ENCODE measurements at places on chromosomes 1 and 21. TPM values are rescaled to one million over a fixed set of nuclear protein-coding genes. Genes with fewer than 3 reads are reported as not detected.

GRCh38 chr1:201501812-201502510 is 5.0 kb downstream of the CSRP1 start:
- no peak for DNase-seq

DNA sequence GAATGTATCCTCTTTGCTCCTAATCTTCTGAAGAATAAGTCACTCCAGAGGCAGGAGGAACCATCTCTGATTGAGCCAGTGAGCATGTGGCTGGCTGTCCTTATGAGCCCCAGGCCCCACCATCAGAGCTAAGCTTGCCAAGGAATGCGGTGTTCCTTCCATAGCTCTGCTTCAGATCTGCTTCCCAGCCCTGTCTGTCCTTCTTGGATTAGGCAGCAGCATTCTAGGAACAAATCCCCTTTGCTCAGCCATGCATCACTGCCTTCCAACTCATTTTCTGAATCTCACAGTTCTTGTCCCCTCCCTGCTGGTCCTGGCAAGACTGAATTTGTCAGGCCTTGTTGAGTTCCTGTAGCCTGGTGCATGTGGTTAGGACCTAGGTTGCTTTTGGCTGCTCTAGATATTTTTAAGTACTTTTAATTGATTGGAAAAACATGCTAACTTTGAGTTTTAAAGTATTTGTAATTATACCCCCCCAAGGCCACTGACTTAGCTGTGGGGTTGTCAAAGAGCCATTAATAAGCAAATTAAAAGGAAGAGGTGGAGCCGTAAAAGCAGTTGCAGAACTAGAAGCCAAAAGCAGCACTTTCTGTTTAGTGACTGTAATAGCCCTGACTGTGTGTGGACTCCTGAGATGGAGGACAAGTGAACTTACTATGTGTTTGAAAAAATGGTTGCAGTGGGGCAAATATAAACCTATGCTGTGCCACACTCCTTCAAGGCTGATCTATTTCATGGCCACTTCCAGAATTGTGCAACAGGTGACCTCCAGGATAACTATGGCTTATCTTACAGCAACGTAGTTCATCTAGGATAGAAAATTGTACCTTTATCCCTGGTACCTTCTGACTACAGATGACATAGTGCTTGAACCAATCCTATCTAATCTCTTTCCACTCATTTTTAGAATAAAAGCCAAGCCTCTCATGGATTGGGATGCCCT is 61.3 kb upstream of the BACH1 start:
- DNase-seq = no peak

DNA sequence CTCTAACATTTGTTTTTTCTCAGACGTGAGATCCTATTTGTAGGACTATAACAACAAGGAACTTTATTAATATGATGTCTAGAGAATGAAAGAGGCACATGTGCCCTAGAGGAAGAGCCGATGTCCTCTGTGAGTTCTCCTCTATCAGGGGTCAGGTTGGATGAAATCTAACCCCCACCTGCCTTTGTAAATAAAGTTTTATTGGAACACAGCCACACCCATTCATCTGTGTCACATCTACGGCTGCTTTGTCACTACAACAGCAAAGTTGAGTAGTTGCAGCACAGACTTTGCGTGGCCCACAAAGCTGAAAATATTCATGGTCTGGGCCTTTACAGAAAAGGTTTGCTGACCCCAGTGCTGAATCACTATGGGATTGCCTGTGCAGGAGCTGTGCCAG is 571 bp upstream of the CAPN9 start:
- DNase-seq = no peak

GRCh38 chr1:62318320-62318755 is 896 bp downstream of the KANK4 start:
- DNase-seq = no peak

GRCh38 chr1:227902641-227902990 is 45.1 kb downstream of the WNT9A start:
- no peak for DNase-seq

The RNU1-3 gene
- polyA plus RNA-seq = not detected

Measured in right renal cortex interstitium (tissue), 3 donors.